Effector CD8-positive, alpha-beta T cell (primary cell): ENCODE measurements at places on chromosomes 1 and 21.

DNA sequence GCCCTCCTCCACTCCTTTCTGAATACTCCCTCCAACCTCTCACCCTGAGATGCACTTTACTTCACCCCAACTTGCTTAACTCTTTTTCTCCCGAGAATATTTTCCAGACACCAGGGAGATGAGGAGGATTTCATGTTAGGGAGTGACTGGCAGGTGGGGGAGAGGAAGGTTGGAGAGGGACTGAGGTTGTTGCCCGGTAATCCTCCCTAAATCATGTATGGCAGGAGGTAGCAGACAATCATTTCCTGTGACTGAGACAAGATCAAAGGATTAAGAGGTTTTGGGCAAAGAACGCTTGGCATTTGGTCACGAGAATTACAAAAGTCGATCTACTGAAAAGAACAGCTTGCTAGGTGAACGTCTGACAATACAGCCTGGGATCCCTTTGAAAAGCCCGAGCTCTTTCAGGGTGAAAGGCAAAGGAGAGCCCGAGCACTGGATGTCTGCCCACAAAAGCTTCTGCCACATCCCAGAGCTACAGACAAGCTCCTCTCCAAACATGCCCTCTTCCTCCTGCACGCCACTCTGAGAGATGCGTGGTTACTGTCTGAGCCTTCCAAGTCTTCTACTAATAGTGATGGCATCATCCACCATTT is 154.1 kb downstream of the DAB1 start:
- no peak for DNase-seq

DNA sequence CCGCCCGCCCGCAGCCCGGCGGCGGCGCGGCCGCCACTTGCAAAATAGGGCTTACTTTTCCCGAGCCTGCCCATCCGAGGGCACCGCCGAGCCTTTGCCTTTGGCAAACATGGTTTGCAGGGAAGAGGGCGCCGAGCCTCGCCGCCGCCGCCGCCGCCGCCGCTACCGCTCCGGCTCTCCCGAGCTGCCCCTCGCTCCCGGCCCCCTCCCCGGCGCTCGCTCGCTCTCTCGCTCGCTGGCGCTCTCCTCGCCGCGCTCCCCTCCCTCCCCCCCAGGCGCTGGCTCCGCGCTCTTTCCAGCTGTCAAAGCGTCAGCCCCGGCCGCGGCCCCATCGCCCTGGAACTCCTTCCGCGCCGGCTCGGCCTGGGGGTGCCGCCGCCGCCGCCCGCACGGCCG is 298 bp downstream of the SSBP3 start:
- no peak for DNase-seq

DNA sequence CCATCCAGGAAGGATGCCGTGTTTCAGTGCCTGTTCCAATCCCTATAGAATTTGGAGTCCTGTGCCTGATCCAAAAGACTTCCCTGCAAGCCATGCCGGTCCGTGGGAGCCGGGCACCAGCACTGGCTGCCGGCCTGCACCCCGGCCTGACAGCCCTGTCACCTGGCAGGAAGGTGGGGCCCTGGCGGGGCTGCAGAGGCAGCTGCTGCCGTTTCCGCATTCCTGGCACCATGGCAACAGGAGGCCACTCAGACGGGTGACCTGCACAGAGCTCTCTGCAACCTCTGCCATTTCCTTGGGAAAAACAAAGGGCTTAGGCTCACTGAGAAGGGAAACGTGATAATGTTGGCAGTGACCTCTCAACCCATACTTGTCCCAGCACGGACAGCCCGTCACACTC is 63.2 kb upstream of the TMEM51 start:
- no peak for DNase-seq

DNA sequence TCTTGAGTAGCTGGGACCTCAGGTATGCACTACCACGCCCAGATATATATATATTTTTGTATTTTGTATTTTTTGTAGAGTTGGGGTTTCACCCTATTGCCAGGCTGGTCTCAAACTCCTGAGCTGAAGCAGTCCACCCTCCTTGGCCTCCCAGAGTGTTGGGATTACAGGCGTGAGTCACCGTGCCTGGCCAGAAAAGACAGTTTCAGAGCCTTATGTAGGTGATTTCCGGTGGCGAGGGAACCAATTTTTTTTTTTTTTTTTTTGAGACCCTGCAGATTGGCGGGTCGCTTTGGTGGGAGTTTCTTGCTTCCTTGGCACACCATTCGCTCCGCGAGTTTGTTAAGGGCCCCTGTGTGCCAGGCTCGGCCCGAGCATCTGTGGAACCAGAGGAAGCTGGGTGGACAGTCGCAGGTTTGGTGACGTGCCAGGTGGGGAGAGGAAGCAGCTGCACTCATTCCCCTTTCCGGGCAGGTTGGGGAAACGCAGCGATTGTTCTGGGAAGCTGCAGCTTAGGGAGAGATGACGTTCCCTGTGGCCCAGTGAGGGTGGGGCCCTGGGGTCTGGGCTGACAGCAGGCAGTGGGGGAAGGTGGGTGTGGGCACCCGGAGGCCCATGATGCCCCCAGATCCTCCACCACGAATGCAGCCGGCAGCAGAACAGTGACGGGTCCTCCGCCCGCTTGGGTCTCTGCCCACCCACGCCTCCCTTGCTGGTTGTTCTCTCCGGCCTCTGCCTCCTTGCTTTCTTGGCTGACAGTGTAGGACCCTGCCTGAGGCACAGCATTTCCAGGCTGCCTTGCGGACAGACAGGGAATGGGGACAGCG is 25.1 kb downstream of the SPSB1 start:
- DNase-seq: no peak

DNA sequence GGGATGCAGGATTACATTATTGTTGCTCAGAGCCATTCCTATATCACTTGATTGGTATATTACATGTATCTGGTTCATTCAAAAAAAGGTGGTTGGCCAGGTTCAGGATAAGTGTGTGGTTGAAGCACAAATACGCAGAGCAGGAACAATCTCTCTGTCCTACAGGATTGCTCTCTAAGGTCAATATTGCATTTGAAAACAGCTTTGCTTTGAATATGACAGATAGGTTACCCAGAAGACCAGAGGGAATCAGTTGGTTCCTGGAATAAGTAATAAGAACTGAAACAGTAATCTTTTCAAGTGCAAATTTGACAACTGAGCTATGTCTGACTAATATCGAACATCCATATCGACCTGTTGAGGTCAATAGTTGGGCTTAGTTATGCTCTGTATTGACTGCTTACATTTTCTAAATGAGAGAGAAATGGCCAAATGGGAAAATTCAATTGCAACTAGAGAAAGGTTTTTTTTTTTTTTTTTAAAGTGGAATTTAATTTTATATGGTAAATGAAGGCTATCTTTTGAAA is 176.8 kb downstream of the ATP6V1G3 start:
- no peak for DNase-seq

- no peak for DNase-seq
These were observed 18.9 kb upstream of the HMGN1 start for GRCh38 chr21:39367783-39368182.

DNA sequence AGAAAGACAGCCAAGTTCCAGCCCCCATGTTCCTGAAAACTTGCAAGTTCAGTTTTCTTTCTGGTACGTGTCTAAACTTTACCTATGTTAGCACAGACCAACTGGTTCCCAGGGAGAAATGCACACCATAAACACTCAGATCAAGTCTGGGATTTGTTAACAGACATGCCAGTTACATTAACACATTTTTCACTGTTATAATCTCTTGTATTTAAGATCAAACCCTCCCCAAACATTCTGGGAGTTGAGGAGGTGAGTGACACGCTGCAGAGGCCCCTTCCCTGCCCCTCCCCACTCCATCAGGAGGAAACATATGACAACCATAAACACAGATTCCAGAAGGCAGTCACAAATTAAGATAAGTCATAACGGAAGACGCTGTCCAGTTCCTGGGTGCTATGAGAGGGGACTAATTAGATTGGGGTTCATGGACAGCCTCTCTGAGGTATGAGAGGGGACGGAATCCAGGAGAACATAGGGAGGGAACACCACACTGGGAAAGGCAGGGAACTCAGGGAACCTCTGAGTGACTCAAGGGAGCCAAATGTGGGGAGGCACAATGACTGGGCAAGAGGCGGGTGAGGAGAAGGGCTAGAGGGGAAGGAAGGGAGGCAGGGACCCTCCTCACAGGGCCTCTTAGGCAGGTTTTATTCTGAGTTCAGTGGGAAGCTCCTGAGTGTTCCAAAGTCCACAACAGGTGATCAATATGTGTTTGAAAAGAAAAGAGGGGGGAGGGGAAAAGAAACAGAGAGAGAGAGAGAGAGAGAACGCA is 25.0 kb downstream of the DUSP10 start:
- no peak for DNase-seq

DNA sequence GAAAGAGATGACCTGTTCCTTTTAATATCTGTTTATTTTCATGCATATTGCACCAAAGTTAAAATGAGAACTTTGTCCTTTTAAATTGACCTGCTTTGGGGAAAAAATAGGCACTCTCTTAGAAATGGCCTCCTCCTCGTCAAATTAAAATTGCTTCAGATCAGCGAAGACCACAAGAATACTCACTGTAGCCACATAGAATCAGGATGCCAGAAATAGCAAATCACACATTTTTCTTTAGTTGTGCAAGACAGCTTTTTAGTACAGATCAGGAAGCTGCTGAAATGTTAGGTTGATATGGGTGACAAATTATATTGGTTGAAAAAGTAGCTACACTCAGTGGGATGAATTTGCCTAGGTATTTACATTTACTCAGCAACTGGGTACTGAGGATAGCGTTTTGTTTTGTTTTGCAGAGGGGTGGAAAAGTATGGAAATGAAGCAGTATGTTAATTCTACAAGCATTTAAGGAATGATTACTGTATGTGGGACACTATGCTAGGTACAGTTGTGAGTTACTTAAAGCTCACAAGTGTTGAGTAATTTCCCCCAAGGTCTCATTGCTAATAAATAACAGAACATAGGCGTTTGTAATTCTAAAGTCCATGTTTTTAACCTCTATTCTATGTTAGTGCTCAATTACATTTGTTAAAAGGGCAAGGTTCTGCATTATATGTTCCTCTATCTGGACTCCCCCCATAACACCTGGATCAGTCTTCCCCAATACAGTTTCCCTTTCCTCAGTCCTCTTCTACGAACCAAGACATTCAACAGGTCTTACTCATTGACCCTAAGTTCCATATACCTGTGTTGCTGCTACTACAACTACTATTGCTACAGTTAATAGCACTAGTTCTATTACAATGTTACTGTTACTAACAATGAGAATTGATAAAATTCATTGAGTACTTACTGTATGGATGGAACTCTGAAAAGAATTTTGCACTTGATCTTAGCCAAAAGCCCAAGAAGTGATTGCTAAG is 99.4 kb upstream of the S1PR1 start:
- no peak for DNase-seq

- no peak for DNase-seq
These were observed 77.5 kb upstream of the HMCN1 start for GRCh38 chr1:185656663-185657062.

- DNase-seq: no peak
These were observed 32.2 kb upstream of the GNG5 start for GRCh38 chr1:84538599-84538998.

DNA sequence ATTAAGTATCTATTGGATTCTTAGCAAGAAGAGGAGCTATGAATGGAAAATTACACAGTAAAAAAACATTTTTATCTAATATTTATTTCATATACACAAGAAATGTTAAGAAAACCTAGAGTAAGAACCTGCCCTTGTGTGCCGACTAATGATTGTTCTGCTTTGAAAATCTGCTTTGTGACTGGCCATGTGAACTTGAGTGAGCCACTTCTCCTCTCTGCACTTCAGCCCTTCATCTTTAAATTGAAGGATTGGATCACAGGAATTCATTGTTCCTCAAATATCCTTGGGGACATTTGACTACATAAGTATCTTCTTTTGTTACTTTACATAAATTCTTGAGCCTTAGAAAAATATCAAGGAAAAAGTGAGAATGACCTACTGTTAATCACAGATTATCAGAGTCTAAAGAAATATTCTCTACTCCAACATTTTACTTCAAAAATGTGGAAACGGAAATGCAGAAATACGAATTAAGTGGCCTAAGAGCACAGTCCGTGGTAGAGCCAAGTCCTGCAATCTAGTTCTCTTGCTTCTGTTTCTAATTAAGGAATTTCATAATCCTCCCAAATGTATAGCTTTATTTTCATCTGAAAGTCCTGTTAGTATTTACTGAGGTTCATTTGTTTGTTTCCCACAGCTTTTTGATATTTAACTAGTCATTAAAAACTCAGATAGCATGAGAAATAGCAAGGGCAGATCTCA is 46.3 kb upstream of the SAMSN1 start:
- DNase-seq: no peak

GRCh38 chr1:220879509-220880361 is 492 bp downstream of the HLX start:
- DNase-seq: no peak

- DNase-seq: no peak
These were observed 7.7 kb downstream of the PLEKHG5 start for GRCh38 chr1:6483761-6484117.

- no peak for DNase-seq
These were observed 90.9 kb downstream of the IER5 start for GRCh38 chr1:181179279-181179986.

GRCh38 chr1:220901881-220902280 is 22.6 kb downstream of the HLX start:
- DNase-seq: no peak

DNA sequence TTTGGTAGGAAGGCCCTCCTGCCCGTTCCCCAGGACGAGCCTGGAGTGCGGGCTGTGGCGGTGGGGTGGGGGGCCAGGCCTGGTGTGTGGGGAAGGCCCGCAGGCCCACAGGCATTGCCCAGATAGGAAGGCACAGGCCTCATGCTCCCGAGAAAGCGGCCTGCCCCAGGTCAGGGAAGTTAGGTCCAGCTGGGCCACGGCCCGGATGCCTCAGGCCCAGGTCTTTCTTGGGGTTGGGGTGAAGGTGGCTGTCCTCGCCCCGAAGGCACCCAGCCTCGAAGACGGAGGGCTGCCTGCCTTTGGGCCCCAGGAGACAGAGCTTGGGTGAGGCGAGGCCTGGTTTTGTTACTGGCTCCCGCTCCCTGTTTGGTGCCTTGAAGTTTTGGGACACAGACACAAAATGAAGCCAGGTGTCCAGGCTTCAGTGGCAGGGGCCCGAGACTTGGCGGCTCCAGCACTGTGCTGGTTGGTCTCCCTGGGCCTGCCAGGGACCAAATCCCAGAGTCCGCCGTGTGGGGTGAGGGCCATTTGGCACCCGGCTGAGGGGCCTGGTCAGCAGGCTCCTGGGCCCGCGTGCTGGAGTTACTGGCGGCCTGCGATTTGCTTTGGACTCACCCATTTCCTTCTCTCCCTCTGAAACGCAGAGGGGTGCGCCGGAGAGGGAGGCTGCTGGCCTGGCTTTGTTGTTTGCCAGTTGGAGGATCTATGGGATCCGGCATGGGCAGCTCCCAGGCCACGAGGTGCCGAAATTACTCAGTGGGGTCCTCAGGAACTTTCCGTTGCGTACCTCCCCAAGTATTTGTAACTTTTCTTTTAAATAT is 2.0 kb downstream of the SKI start:
- DNase-seq: no peak
